ENCODE measurements at places on chromosomes 13 and 19.

GRCh38 chr19:15159251-15159650, 41.5 kb downstream of the NOTCH3 start:
- DNase-seq, result no peak

DNA sequence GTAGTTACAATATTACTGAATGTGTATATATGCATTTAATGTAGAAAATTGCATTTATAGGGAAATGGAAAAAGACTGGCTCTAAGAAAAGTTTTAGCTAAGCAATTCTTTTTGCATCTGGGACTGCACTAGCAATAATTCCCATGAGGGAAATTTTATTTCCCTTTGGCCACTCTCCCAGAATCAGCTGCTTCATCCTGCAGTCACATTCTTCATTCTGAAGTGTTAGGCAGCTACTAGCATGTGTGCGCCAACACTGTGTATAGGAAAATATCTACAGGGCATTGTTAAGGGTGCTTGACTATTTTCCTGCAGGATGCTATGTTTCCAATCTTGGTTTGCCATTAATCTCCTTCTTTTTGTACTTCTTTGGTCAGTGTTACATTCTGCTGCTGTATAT, 312.8 kb upstream of the PCDH20 start:
- no peak for DNase-seq

DNA sequence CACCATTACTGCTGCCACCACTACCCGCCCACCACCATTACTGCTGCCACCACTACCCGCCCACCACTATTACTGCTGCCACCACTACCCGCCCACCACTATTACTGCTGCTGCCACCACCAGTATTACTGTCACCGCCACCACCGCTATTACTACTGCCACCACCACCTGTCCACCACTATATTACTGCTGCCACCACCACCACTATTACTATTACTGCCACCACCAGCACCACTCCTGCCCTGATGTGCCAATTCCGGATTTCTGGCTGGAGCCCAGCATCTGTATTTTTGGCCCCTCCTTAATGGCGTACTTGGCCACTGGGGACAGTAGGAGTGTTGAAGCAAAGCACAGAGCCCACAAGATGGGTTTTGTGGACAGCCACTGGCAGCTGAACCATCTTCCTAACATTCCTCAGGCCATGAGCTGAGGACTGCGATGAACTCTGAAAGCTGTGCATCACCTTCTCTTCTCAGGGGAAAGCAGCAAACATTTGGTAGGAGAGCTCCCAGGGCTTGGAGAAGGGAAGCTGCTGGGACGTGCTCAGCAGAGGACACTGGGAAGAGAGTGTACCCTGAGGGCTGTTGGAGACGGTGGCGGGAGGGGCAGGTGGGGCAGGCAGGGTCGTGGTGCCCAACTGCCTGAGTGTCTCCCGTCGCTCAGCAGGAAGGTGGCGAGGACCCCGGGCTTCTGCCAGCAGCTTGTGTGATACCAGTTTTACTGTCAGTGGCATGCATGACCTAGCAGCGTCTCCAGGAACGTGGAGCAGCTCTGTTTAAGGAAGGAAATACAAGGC, 23.0 kb downstream of the CUL4A start:
- DNase-seq, result no peak

DNA sequence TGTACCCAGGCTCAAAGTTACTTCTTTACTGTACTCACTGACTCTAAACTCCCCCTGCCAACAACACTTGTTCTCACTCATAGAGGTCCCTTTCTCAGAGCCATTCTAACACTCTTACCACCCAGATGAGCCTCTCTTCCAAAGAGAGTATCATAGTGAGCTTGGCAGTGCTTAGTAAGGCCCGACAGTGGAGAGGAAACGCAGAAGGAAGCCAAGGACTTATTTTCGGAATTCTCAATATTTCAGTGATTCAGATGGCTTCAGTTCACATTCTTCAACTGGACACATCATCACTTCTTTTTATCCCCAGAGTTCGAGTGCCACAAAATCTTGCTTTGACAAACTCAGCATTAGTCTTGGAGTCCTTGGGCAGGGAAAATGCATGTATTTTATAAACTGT, 285.9 kb downstream of the DNAJC15 start:
- no peak for DNase-seq

DNA sequence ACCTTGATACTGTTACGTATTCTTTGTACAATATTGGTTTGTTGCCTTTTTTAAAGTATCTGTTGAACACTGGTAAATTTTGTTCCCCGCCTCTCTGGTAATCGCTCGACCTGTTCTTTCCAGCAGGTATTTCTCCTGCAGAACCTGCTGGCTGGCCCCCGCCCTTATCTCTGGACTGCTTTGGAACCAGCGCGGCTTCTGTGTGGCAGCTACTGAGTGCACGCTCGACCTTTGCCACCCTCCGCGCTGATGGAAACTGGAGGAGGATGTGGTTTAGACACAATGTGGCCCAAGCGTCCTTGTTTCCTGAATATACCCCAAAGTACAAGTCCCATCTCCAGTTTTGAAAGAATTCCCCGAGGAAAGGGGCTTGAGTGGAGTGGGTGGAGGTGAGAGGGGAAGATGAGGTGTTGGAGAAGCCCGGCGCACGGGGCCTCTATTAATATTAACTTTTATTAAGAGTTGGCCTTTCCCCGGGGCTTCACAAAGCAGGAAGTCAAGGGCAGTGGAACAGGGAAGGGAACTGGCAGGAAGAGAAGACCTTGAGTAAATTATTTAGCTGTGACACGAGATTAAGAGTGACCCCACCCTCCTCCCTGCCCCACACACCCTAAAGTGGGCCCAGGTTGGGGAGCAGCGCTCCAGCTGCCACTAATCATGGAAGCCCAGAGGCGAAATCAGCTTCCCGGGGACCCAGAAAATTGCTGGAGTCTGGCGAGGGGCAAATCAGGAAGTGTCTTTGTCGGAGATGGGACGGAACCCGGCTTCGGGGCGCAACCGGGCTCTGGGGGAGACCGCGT, 16.0 kb downstream of the CDX2 start:
- no peak for DNase-seq

DNA sequence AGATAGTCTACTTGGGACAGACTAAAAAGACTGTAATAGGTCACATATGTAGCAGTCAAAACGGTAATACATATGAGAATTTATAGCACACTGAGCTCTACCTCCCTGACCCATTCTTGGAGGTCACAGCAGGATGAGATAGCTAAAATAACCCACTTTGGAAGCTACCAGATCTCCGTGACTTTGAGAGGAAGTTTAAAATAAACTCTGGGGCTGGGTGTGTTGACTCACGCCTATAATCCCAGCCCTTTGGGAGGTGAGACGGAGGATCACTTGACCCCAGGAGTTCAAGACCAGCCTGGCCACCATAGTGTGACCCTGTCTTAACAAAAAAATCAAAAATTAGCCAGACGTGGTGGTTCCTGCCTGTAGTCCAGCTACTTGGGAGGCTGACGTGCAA, 45.3 kb downstream of the DHRS12 start:
- no peak for DNase-seq

- DNase-seq, result no peak
Observed at GRCh38 chr13:110294622-110295021, 12.3 kb downstream of the COL4A1 start.

DNA sequence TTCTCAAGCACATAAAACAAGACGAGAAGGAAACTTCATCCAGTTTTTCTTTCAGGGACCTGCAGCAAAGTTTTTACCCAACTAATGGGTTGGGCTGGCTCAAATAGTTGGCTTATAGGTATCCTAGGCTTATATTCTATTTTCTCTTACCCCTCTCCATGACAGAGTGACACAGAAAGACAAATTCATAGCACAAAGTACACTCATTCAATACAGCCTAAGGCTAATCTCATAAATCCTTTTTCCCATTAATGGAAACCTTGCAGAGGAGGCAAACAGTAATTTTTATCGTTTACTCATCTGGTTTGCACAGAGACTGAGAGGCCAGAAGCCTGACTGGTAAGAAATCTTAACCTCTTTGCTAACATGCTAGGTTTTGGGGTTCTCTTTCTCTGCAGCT, 1589.9 kb downstream of the SLITRK1 start:
- DNase-seq, result no peak

- peak; percentile 6 for DNase-seq
Observed at GRCh38 chr19:50909240-50910070, 1.7 kb downstream of the KLK4 start.

DNA sequence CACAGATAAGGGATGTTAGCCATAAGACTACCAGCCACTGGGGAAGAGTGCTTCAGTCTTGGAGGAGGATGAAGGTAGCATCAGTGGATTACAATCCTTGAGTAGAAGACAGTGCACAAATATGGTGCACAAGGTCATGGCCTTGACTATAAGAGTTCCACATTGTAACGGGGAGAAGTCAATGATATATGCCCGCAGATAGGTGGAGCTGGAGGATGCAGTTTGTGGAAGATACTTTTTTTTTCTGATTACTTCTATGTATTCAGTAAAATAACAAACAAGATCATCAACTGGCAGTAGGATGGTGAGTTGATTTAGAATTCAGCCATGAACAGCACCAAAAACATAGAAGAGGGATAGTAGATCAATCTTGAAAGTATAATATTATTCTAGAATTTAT, 926.8 kb upstream of the MIR17HG start:
- no peak for DNase-seq

DNA sequence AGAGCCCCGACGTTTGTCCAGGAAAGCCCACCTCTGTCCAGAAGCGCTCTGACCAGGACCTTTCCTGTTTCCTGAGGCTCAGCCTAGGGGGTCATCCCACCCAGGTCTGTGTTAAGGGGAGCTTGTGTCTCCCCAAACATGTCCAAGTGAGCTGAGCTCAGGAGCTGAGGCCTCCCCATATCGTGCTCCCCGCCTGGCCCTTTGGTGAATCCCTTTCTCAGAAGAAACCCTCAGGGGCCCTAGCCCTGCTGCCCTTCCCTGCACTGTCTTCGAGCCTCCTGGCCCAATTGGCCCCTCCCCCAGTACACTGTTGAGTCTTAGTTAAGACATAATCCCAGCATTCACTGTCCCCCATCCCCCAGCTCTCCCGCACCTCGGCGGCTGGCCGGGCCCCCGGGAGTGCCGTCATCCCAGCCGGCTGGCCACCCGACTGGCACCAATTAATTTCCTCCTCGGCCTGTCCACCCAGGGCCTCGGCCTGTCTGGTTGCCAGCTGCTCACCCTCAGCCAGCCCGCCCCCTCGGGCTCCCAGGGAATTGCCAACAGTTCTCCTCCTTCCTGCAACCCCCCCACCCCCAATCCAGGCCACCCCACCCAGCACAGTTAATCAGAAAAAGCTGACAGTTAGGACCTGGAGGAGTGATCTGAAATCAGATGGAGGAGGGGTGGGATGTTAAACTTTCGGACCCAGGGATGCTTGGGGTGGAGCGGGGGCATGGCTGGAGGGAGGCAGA, 13.6 kb downstream of the IER2 start:
- DNase-seq, result peak; percentile 35

DNA sequence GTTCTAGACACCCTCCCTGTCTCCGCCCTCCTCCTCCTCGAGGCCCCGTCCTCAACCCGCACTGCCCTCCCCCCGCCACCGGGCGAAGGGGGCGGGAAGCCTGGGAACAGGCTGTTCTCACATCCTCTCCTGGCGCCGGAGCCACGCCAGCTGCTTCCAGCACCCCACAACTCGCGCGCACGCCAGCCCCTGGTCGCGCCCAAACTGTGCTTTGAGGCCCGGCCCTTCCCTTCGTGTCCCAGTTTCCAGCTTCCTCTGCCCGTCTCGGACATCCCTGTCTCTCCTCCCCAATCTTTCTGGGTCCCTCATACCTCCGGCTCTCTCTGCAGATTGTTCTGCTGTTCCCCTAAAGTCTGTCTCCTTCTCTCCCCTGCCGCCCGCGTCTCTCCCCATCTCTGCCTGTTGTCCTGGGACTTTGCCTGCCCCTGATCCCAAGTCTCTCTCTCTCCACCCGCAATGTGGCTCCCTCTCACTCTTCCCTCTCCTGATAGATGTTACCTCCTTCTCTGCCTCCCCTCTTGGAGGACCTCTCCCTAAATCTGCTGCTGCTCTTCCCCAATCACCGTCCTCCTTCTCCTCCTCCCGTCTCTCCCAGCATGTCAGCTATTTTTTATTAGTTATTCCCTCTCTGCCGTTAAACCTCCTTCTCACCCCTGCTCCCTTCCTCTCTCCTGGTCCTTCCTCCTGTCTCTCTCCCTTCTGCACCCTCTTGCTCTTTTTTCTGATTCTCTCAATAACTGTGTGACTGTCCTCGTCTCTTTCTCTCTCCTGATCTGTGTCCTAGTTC, 14.2 kb downstream of the DPF1 start:
- no peak for DNase-seq

GRCh38 chr13:91115776-91116175, 231.7 kb upstream of the MIR17HG start:
- DNase-seq, result no peak

- no peak for DNase-seq
Observed at GRCh38 chr19:56699552-56699951, 28.0 kb upstream of the ZNF835 start.

DNA sequence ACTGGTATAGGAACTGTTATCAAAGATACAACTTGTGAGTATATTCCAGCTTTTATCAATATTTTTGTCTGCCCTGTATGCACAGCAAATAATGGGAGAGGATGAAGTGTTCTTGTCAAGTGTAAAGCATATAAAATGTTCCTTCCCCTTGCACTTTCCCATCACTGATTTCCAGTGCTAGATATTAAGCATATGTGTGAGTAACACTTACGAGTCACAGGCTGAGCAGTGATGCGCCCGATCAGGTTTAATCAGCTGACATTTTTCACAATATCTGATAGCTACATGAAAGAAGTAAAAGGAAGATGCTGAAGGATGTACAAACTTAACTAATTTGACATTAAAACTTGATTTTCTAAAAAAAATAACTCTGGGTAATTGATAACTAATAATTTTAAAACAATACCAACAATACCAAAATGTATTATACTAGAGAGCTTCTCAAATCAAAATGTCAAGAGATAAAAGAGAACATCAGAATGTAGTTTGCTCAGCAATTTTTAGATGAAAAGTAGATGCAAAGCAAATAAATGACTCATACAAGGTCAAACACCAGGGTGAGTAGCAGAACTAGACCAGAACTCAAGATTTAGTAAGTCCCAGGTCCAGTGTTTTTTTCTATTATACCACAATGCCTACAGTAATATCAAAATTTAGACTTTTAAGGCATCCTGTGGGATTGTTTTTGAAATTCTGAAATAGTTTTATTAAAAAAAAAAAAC, 56.4 kb downstream of the ZDHHC20 start:
- no peak for DNase-seq

- peak; percentile 3 for DNase-seq
Observed at GRCh38 chr19:48194041-48194843, 23.8 kb downstream of the ZSWIM9 start.

- DNase-seq, result no peak
Observed at GRCh38 chr19:46722421-46723022, 5.6 kb upstream of the PRKD2 start.

DNA sequence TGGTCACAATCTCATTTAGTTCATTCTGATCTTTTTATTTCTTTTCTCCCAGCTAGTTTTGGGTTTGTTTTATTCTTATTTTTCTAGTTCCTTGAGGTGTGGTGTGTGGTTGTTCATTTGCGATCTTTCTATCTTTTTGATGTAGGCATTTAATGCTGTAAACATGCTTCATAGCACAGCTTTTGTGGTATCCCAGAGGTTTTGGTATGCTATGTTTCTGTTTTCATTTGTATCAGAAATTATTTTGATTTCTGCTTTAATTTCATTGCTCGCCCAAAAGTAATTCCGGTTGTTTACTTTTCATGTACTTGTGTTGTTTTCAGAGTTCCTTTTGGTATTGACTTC, 12.6 kb downstream of the DNAJC3 start:
- DNase-seq, result no peak

GRCh38 chr13:43883631-43884030, 3.9 kb downstream of the LACC1 start:
- DNase-seq, result no peak

Data from CD4-positive, alpha-beta T cell treated with Interferon gamma for 1 hour (primary cell).